Activated CD4-positive, CD25-positive, alpha-beta regulatory T cell treated with anti-CD3 and anti-CD28 coated beads, Interleukin-2, amount 50 U/mL, for 24 hours (primary cell): ENCODE measurements at places on chromosomes 5 and 9.

DNA sequence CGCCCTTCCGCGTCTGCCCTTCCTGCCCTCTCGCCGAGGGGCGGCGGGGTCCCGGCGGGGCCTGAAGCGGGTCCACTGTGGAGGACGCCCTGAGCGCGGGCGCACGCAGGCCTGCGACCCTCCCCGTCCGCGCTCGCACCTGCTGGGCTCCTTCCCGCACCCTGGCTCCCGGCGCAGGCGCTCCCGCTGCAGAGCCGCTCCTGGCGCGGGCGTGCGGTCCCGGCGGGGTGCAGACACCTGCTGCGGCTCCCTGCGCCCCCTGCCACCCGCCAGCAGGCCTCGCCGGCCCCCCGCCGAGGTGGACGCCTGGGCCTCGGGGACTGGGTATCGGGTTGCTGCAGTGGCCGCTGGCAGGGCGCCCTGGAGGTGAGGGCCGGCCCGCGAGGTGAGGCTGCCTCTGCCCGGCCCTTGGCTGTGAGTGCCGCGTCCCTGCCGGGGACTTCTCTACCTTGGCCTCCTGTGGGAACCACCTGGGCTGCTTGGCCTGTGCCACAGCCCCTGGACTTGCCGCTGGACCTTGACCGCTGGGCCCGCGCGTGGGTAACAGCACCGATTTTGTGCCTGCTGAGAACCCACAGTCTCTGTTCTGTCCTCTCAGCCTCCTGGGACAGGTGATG lies 627 bp downstream of the ARRDC1 start:
- peak; percentile 1 for ATAC-seq

DNA sequence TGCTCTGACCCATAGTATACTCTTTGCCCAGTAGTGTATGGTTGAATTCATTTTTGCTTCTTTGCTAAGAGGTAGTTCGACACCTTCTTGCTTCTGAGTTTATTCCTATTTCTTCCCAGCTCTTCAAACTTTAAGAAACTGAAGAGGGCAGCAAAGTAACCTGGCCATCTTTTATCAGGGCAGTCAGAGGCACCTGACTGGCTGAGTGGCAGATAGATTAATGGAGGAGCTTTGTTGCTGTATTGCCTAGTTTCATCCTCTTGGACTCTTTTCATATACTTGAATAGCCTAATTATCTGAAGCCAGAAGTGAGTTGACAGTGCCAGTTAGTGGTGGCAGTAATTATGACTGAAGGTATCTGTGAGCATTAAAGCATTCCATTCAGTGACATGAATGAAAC lies 82.5 kb downstream of the UHRF2 start:
- no peak for ATAC-seq

- ATAC-seq, result no peak
These were observed 1.5 kb downstream of the TICAM2 start for GRCh38 chr5:115600766-115601165.

DNA sequence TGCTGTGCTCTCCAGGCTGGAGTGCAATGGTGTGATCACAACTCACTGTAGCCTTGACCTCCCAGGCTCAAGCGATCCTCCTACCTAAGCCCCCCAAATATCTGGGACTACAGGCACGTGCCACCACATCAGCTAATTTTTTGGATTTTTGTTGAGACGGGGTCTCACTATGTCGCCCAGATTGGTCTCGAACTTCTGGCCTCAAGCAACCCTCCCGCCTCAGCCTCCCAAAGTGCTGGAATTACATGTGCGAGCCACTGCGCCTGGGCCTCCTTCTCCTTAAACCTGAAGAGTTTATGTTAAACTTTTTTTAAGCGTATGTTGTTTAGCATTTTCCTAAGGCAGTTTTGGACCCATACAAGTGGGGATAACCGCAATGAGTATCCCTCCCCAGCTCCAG lies 30.8 kb upstream of the SUSD3 start:
- no peak for ATAC-seq

DNA sequence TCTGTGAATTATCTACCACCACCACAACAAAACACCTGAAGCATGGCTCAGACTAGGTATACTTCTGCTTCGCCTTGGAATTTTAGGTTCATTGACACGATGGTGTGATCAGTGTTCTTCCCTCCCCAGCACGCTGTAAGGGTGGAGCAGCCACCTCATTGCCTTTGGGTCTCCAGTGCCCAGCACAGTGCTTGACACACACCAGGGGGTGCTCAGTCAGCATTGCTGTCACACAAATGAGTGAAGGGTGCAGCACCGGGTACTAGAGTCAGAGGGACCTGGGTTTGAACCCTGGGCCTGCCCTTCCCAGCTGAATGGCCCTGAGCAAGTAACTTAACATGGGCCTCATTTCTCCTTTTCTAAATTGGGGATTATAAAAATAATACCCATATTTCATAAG lies 9.9 kb upstream of the ANGPTL2 start:
- ATAC-seq, result no peak

GRCh38 chr5:142506756-142507155 lies 179.1 kb downstream of the FGF1 start:
- no peak for ATAC-seq

GRCh38 chr5:24643880-24644279 lies 898 bp downstream of the CDH10 start:
- ATAC-seq, result no peak

DNA sequence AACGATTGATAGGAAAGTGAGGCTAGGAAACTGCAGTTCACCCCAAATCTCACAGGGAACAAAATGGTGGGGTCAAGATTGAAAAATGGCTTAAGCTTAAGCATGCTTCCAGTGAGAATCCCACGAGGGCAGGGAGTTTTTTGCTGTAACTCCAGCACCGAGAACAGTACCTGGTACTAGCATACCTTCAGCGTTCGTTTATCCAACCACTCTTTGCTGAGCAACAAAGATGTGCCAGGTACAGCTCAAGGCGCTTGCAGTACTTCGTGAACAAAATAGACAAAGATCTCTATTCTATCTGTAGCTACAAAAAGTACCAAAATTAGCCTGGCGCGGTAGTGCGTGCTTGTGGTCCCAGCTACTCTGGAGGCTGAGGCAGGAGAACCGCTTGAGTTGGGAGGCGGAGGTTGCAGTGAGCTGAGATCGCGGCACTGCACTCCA lies 778 bp upstream of the PPP6C start:
- no peak for ATAC-seq

DNA sequence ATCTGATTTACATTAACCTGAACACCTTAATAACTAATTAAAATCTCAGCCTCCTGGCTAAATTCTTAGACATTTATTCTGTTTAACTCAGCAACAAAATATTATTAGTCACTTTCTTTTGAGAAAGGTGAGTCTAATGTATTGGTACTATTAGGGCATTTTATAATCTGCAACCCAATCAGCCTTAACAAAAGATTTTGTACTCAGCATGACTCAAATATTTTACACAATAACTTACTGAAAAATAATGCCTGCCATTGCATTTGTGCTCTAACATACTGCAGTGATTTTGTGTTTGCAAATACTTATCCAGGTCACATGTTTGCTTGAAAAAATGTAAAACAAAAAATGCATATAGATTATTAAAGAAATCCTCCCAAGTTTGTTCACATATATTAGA lies 1129.9 kb downstream of the TAF11L14 start:
- no peak for ATAC-seq

DNA sequence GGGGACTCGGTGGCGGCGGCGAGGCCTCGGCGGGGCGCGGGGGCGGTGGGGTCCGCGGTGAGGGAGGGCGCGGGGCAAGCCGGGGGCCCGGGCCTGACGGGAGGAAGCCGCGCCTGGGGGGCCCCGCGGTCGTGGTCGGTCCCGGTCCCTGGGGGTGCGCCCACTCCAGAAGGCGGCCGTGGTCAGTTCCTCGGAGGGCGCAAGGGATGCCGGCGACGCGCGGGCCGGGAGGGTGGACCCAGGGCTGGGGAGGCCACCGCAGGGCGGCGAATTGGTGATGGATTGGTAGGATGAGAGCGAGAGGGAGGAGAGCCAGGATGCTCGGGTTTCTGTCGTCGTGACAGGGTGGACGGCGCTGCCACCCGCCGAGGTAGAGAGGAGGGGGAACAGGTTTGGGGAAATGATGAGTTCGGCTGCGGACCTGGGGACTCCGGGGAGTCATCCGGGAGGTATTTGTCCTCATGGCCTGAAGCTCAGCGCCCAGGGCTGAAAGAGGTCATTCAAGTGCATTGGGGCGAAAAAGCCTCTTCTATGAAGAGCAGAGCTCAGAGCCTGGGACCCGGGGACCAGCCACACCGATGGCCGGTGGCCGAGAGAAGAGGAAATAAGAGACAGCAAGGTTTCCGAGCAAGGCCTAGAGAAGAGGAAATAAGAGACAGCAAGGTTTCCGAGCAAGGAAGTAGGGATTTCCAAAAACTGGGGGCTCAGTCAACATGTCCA lies 557 bp downstream of the GNG10 start:
- peak; percentile 26 for ATAC-seq

GRCh38 chr5:154642499-154643245 lies 112.5 kb upstream of the LARP1 start:
- no peak for ATAC-seq

GRCh38 chr9:128713411-128713780 lies 10.5 kb downstream of the ZDHHC12 start:
- no peak for ATAC-seq

- ATAC-seq, result no peak
These were observed 134.9 kb downstream of the ATG10 start for GRCh38 chr5:82106756-82107155.

- ATAC-seq, result no peak
These were observed 20.7 kb upstream of the ANKRD34B start for GRCh38 chr5:80590766-80591165.

DNA sequence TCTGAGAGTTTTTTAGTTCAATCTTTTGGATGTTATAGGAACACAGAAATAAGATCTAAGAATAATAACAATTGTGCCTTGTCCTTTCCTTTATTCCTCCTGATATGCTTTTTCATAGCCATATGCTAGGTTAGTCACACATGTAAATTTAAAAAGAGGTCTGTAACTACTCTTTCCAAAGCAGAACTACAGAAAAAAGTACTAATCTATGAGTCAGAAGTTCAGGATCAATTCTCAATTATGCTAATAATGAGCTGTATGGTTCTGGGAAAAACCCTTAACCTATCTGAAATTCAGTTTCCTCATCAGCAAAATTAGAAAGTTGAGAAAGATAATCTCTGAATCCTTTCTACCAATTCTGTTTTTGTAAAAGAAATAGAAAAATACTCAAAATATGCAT lies 44.4 kb downstream of the ANKRD31 start:
- ATAC-seq, result peak; percentile 74

GRCh38 chr5:115428676-115429075 lies 115.9 kb downstream of the FEM1C start:
- no peak for ATAC-seq

- ATAC-seq, result no peak
These were observed 4.0 kb upstream of the NUP214 start for GRCh38 chr9:131121346-131121745.

DNA sequence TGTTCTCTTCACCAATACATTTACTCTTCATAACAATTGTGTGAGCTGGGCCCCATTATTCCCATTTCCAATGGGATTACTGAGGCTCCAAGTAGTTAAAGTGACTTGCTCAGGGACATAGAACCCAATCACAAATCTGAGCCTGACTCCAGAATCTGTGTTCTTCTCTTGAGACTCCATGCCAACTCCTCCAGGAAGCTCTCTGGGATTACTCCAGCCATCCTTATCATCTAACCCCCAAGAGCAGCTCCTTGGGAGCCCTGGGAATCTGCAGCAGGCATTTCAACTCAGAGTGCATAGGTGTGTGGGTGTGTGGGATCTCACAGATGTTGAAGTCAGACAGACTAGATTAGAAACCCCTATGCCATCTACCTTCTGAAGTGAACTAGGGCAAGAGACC lies 131.4 kb upstream of the BOD1 start:
- ATAC-seq, result no peak

GRCh38 chr5:111511831-111512374 lies 432 bp downstream of the STARD4 start:
- peak; percentile 7 for ATAC-seq

GRCh38 chr9:87323928-87324327 lies 173.7 kb upstream of the DAPK1 start:
- ATAC-seq, result no peak

GRCh38 chr5:137252512-137252911 lies 246.6 kb downstream of the SPOCK1 start:
- no peak for ATAC-seq

DNA sequence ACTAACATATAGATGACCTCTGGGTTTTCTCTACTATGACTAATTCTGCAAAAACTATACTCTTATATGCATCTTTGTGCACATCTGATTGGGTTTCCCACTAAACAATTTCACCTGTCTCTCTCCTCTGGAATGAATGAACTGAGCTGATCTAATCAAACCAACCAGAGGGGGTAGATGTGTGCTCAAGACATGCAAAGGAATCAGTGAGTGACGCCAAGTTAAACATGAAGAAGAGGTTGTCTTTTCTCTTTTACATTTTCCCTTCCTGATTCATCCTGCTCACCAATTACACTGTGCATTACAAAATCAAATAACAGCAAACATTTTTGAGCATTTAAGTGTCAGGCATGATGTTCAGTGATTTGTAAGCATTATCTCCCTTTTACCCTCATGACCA lies 29.6 kb upstream of the GRXCR2 start:
- no peak for ATAC-seq

DNA sequence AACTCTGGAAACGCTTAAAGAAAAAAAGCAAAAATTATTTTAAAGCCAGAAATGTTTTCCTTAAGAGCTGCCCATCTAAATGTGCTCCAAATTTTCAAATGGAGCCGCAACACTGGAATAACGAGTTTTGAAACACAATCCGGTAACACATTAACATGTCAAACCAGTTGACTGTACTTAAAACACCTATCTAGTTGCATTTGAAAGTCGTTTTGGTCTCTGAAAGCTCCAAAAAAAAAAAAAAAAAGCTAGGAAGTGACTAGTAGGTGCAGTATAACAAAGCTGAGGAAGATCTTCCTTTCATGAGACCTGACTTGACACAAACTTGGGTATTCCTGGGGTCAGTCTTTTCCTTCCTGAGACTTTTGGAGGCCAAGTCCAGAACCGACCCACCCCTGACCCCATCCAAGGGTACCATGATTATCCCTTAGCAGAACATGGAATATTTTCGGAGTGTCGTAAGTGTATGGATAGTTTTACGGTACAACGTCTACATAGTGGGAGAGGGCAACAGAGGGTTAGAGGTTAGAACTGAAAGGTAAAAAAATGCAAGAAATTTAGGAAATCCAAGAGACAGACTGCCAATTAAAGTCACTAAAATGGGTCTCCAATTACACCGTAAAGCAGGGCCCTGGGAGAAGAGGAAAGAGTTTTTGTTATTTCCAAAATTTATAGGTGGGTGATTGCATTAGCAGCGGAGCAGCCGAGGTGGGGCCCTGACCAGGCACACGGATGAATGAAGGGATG lies 812 bp downstream of the CETN3 start:
- no peak for ATAC-seq

- ATAC-seq, result no peak
These were observed 1325.0 kb upstream of the DMAC1 start for GRCh38 chr9:9124616-9125015.

GRCh38 chr9:63817622-63818518 lies 1467.1 kb downstream of the FOXD4L5 start:
- ATAC-seq, result peak; percentile 51

- ATAC-seq, result no peak
These were observed 57.3 kb upstream of the WWC1 start for GRCh38 chr5:168234133-168234532.

DNA sequence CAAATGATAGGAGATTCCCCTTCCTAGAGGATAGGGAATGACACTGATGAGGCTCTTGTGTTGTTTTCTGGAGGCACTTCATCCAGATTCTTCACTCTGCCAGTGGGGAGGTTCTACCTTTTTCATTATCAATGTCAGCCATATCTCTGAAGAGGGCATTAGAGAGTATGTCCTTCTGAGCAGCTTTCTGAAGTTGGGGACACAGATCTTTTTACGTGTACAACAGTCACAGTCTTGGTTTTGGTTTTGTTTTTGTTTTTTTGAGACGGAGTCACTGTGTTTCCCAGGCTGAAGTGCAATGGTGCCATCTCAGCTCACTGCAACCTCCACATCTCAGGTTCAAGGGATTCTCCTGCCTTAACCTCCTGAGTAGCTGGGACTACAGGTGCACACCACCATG lies 22.6 kb downstream of the CENPH start:
- ATAC-seq, result peak; percentile 68
